Mesothelial cell of epicardium (in vitro differentiated cells): ENCODE measurements at places on chromosomes 5 and 9. TPM values are rescaled to one million over a fixed set of nuclear protein-coding genes. Genes with fewer than 3 reads are reported as not detected.
A peak's percentile ranks its signal among the peaks of the same experiment; 100 is the strongest.

UGT3A2 gene
- 0.24 to 0.77 TPM (median 0.34 TPM) in 3 replicates for total RNA-seq

- no peak overlapping the region for H3K4me3 ChIP-seq
- peak overlapping the region; percentile 71 for H3K27ac ChIP-seq
- DNase-seq: no peak
- H3K36me3 ChIP-seq: peaks cover 3% of the 10 kb centered on the region
- H3K4me1 ChIP-seq: peaks cover 19% of the 10 kb centered on the region
Observed at GRCh38 chr5:160071516-160071915, 47.7 kb downstream of the PWWP2A start.

- H3K36me3 ChIP-seq: no peaks in the 10 kb centered on the region
- DNase-seq: no peak
- H3K27me3 ChIP-seq: no peaks in the 10 kb centered on the region
Observed at GRCh38 chr5:156096259-156096658, 230.7 kb upstream of the SGCD start.

DNA sequence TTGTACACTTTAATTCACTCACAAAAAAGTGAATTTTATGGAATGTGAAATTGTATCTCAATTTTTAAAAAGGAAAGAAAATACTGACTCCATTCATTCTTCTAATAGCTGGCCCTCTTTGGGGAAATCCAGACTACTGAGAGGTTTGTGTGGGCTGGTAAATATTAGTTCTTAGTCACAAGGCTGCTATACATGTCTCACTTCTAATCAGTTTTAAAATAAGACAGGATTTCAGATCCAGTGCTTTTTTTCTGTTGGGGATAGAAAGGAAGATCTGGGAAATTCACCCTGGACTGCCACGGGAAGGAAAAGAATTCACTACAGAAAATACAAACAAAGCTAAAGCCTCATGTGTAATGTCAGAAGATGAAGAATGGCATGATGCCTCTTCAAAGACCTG, 32.7 kb upstream of the ADAMTSL1 start:
- peaks cover 52% of the 10 kb centered on the region for H3K4me1 ChIP-seq
- no peaks in the 10 kb centered on the region for H3K36me3 ChIP-seq
- no peak for DNase-seq
- peak overlapping the region; percentile 73 for H3K27ac ChIP-seq

GRCh38 chr5:155689406-155689805, 637.6 kb upstream of the SGCD start:
- peaks cover 12% of the 10 kb centered on the region for H3K27me3 ChIP-seq
- no peaks in the 10 kb centered on the region for H3K4me1 ChIP-seq
- H3K4me3 ChIP-seq: no peak overlapping the region
- no peak overlapping the region for H3K27ac ChIP-seq
- no peaks in the 10 kb centered on the region for H3K36me3 ChIP-seq
